ENCODE measurements at places on chromosomes 1 and 21.

GRCh38 chr1:48726557-48727215, 50.0 kb downstream of the BEND5 start:
- no peak for DNase-seq

GRCh38 chr1:213749558-213749957, 238.2 kb upstream of the PROX1 start:
- no peak for DNase-seq

GRCh38 chr1:7120863-7121621, 335.8 kb downstream of the CAMTA1 start:
- DNase-seq, result no peak

- DNase-seq, result no peak
These were observed 17.7 kb upstream of the NFIA start for GRCh38 chr1:61064673-61065072.

DNA sequence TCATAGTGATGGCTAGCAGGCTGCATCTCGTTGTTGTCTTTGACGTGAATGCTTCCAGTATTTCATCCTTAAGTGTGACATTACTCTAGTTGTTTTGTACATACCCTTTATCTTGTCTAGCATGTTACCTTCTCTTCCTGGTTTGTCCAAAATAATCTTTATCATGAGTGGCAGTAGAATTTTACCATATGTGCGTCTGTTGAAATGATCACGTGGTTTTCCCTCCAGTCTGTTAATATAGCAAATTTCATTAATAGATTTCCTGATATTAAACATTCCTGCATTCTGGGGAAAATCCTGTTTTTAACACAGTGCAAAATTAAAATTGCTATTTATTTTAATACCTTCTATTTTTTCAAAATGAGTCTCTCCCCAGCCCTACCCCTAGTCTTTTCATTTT, 15.6 kb downstream of the ADARB1 start:
- DNase-seq, result no peak

- DNase-seq, result no peak
These were observed 83.0 kb downstream of the NTPCR start for GRCh38 chr1:233033361-233033760.

Data from GM12892 (cell line).